ENCODE measurements at places on chromosomes 6 and 20. TPM values are rescaled to one million over a fixed set of nuclear protein-coding genes. Genes with fewer than 3 reads are reported as not detected.

CST4 gene
- not detected for total RNA-seq

WFDC5 gene
- 0.23 TPM for total RNA-seq

SEL1L2 gene
- not detected for total RNA-seq

GABRR2 gene
- 0.12 TPM for total RNA-seq

PDE7B gene
- total RNA-seq: 0.50 TPM

DNAH8 gene
- total RNA-seq: not detected

POM121L2 gene
- not detected for total RNA-seq

SF3B5 gene
- 258 TPM for total RNA-seq

JAG1 gene
- total RNA-seq: not detected

TMEM170B gene
- 2.0 TPM for total RNA-seq

TPX2 gene
- total RNA-seq: 111 TPM

GRCh38 chr20:21101453-21101931, 4.7 kb downstream of the LINC00237 start:
- peak overlapping the region; percentile 81 for H3K4me3 ChIP-seq
- no peak overlapping the region for H3K27ac ChIP-seq
- peaks cover 92% of the 10 kb centered on the region for H3K27me3 ChIP-seq
- peaks cover 37% of the 10 kb centered on the region for H3K4me1 ChIP-seq
- no peaks in the 10 kb centered on the region for H3K36me3 ChIP-seq
- no peak for DNase-seq

DNA sequence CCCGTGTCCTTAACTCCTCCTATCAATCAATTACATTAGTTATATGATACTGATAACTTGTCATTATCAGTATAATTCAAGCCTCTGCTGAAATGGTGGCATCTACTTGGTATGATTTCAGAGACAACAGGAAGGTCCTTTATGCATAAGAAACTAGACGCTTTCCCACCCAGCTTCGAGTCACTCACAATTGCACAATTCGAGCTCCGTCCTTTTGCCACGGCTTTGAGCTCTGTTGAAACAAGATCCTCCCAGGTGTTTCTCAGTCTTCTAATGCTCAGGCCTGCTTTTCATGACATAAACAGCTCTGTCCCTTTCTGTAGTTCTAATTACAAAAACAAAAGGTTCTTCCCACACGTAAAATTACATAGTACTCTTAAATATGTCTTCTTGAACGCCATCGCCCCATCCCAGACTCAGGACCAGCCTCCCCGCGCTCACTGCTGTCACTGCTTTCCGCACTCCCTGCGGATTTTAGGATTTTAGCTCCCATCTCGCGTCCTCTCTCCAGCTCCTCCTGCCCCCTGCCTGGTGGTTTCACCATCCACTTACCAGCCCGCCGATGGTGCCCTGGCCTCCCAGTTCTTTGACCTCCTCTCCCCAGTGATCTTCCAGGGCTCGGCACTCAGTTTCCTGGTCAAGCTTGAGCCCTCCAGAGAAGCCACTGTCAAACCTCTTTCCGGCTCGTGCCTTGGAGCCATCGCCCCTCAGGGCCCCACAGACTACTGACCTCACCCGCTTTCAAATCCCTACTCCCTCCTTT, 23.2 kb upstream of the PNPLA1 start:
- H3K27ac ChIP-seq: no peak overlapping the region
- H3K4me3 ChIP-seq: no peak overlapping the region
- peaks cover 15% of the 10 kb centered on the region for H3K27me3 ChIP-seq
- no peaks in the 10 kb centered on the region for H3K36me3 ChIP-seq
- no peak for DNase-seq

DNA sequence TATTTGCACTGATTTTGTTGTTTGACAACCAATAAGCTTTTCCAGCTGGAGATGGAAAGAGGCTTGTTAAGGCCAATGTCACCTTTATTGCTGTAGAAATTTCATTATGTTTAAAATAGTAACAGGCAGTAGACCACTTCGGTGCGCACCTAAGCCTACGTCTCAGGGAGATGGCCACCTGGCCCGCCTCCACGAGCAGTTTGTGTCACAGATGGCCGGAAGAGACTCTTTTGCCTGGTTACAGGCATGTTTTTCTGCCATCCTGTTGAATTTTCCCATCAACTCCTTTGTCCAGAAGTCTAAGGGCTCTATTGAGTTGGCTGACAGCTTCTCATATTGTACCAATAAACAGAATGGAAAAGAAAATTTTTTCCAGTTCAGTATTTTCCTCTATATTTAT, 51.0 kb downstream of the SLC9A8 start:
- DNase-seq: no peak
- H3K4me1 ChIP-seq: no peaks in the 10 kb centered on the region
- peaks cover 5% of the 10 kb centered on the region for H3K36me3 ChIP-seq
- H3K4me3 ChIP-seq: no peak overlapping the region
- H3K27ac ChIP-seq: no peak overlapping the region
- H3K27me3 ChIP-seq: no peaks in the 10 kb centered on the region

- no peaks in the 10 kb centered on the region for H3K27me3 ChIP-seq
- H3K4me3 ChIP-seq: no peak overlapping the region
- H3K27ac ChIP-seq: no peak overlapping the region
- no peak for DNase-seq
- H3K4me1 ChIP-seq: no peaks in the 10 kb centered on the region
- H3K36me3 ChIP-seq: no peaks in the 10 kb centered on the region
Observed at GRCh38 chr20:11457488-11457887, 460.2 kb upstream of the BTBD3 start.

DNA sequence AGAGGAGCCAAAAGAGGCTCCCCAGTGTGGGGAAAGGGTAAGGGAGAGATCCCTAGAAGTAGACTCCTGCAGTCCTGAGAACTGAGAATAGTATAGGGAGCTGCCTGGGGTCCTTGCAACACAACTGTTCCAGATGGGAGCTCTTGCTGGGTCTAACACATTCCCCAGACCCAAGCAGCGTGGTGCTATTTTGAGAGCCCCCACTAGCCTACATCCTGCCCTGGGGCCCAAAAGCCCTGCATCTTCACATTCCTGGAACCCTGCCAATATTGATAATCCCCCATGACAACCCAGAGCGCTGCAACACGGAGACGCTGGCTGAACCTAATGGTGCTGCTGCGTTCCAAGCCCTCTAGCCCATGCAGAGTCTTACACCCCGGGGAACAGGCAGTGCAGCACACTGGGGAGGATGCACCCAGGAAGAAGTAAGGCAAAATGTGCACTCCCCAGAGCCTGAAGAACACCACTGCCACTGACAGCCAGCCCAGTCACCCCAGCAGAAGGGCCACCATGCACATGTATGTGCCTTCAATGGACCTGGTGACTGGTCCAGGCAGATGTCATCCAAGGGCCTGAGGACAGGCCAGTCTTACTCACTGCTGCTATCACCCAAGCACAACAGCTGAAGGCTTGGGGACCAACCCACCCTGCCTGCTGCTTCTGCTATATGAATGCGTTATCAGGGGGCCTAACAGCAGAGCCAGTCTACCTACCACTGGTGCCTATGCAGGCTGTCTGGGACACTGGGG, 7.0 kb upstream of the RNF217 start:
- H3K27me3 ChIP-seq: peaks cover 40% of the 10 kb centered on the region
- H3K4me1 ChIP-seq: peaks cover 2% of the 10 kb centered on the region
- no peak for DNase-seq
- H3K36me3 ChIP-seq: no peaks in the 10 kb centered on the region

DNA sequence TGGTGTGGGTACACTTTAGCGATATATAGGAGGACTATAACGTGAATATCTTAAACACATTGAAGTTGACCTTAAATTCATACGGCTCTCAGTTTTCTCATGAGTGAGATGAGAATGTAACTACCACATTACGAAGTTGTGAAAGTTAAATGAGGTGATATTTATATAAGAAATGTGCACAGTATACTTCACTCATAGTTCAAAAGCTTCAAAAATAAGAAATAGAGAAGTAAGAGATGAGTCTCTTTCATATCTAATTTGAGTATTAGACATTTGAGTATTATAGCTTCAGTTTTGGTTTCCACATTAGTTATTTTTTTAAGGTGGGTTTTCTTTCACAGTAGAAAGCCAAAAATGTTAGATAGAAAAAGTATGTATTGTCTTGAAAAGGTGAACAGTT, 183.3 kb downstream of the NKAIN2 start:
- DNase-seq: no peak
- H3K36me3 ChIP-seq: no peaks in the 10 kb centered on the region
- H3K4me3 ChIP-seq: no peak overlapping the region
- H3K4me1 ChIP-seq: no peaks in the 10 kb centered on the region
- no peak overlapping the region for H3K27ac ChIP-seq

DNA sequence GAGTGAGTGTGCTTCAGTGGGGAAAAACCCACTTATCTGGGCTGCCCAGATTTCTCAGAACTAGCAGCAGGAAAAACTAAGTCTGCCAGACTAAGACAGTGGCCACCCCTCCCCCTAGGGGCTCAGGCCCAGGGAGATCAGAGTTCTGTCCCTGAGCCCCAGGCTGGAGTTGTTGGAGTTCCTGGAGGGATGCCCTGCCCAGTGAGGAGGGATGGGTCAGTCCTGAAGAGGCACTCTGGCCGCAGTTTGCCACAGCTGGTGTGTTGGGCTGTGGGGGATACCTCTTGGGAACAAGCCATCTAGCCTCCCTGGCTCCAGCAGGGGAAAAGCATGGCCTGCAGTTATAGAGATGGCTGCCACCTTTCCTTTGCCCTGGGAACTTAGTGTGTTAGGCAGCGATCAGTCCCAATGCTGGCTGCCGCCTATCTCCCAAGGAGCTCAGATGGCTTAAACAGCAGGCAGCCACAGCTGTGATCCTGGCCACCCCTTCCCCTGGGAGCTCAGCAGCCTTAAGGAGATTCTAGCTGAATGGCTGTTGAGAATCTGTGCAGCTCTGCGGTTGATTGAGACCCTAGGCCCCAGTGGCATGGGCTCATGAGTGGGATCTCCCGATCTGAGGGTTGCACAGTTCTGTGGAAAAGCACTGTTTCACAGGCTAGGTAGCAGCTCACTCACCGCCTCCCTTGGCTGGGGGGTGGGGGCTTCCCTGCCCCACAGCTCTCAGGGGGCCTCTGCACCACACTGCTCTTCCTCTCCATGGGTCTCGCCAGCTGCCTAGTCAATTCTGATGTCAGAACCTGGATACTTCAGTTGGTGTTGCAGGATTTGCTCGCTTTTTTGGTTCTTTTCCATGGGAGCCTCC, 13.2 kb downstream of the SIRPG start:
- H3K4me1 ChIP-seq: peaks cover 44% of the 10 kb centered on the region
- no peaks in the 10 kb centered on the region for H3K27me3 ChIP-seq
- peaks cover 45% of the 10 kb centered on the region for H3K36me3 ChIP-seq
- no peak for DNase-seq

- DNase-seq: peak; percentile 95
- peak overlapping the region; percentile 90 for H3K4me3 ChIP-seq
- H3K27ac ChIP-seq: peak overlapping the region; percentile 94
Observed at GRCh38 chr6:20403070-20403765, 1.5 kb downstream of the E2F3 start.

DNA sequence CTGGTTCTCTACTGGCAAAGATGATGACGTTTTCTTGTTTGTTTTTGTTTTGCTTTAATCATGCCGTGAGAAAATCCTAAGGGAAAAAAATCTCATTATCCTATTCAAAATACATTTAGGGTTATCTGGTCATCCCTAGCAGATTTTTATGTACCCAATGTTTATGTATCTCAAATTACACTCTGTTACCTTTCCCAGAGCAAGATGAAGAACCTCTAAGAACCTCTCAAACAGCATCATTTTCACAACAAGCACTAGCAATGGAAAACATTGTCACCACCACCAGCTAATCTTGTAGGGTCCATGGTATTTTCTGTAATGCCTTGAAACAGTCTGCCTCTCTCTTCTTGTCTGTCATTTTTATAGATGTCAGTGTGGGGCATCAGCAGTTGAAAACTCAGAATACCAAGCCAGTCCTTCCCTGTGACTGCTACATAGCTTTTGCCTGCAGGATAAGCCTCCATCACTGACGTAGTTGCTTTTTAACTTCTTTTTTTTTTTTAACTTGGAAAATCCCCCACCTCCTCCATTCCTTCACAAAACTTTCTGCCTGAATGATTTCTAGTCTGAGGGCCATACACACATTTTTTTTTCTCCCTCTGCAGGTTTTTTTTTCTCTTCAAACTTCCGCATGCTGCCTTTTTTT, 2.4 kb upstream of the SNAP25 start:
- no peak overlapping the region for H3K4me3 ChIP-seq
- peaks cover 7% of the 10 kb centered on the region for H3K36me3 ChIP-seq
- H3K27ac ChIP-seq: no peak overlapping the region
- no peak for DNase-seq

GRCh38 chr6:166024252-166024651, 143.4 kb downstream of the TBXT start:
- H3K4me1 ChIP-seq: no peaks in the 10 kb centered on the region
- no peaks in the 10 kb centered on the region for H3K36me3 ChIP-seq
- H3K27me3 ChIP-seq: peaks cover 10% of the 10 kb centered on the region
- no peak overlapping the region for H3K27ac ChIP-seq
- no peak for DNase-seq
- H3K4me3 ChIP-seq: no peak overlapping the region

DNA sequence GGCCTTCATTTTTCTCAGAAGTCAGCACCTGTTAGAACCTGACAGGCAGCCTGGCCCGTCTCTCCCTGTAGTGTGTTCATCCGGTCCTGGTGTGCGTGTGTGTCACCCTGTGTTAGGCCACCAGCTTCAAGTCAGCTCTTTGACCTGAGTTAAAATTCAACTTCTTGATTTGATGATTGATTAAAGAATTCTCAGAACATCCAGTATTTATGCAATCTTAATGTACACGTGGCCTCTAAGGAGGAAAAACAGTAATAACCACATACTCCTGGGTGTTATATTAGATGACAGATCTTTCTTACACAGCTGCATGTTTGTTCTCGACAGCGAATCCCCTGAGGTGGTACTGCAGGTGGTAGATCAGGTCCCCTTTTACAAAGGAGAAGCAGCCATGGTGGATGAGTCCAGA, 19.1 kb upstream of the TMEM217 start:
- no peaks in the 10 kb centered on the region for H3K27me3 ChIP-seq
- DNase-seq: no peak
- peaks cover 17% of the 10 kb centered on the region for H3K36me3 ChIP-seq

- no peak for DNase-seq
- H3K4me3 ChIP-seq: no peak overlapping the region
- peaks cover 48% of the 10 kb centered on the region for H3K4me1 ChIP-seq
- peaks cover 15% of the 10 kb centered on the region for H3K36me3 ChIP-seq
- no peaks in the 10 kb centered on the region for H3K27me3 ChIP-seq
Observed at GRCh38 chr6:37487591-37488380, 11.9 kb downstream of the CCDC167 start.

GRCh38 chr6:160363016-160363996, 15.1 kb downstream of the SLC22A3 start:
- H3K4me1 ChIP-seq: no peaks in the 10 kb centered on the region
- DNase-seq: no peak
- peaks cover 16% of the 10 kb centered on the region for H3K27me3 ChIP-seq
- H3K36me3 ChIP-seq: no peaks in the 10 kb centered on the region
- no peak overlapping the region for H3K27ac ChIP-seq
- H3K4me3 ChIP-seq: no peak overlapping the region

- H3K27me3 ChIP-seq: no peaks in the 10 kb centered on the region
- peaks cover 52% of the 10 kb centered on the region for H3K4me1 ChIP-seq
- no peak overlapping the region for H3K27ac ChIP-seq
- DNase-seq: no peak
- peaks cover 9% of the 10 kb centered on the region for H3K36me3 ChIP-seq
Observed at GRCh38 chr6:31474871-31475286, 23.1 kb upstream of the MICB start.

Measured in activated naive CD8-positive, alpha-beta T cell treated with anti-CD3 and anti-CD28 coated beads for 36 hours (primary cell).